Osteocyte (in vitro differentiated cells): ENCODE measurements at places on chromosomes 1 and 21. TPM values are rescaled to one million over a fixed set of nuclear protein-coding genes. Genes with fewer than 3 reads are reported as not detected.

SFN gene
- total RNA-seq, result not detected in 2 replicates

DPT gene
- total RNA-seq, result 1.1 and 1.4 TPM in 2 replicates

ASPM gene
- 8.5 and 8.9 TPM in 2 replicates for total RNA-seq

RNU1-4 gene
- total RNA-seq, result 2,650 and 2,859 TPM in 2 replicates

HPDL gene
- total RNA-seq, result 0.35 TPM in 1 of 2 replicates, not detected in the other

PKNOX1 gene
- total RNA-seq, result 12.2 and 14.2 TPM in 2 replicates

NBPF4 gene
- not detected in 2 replicates for total RNA-seq

ZNF362 gene
- total RNA-seq, result 97.0 and 110 TPM in 2 replicates

ZNF593OS gene
- total RNA-seq, result not detected in 2 replicates

OPRD1 gene
- total RNA-seq, result 0.27 and 0.34 TPM in 2 replicates

PRAMEF9 gene
- total RNA-seq, result not detected in 2 replicates

NPPA gene
- not detected in 2 replicates for total RNA-seq

EFNA3 gene
- total RNA-seq, result 2.1 and 2.9 TPM in 2 replicates

SLAMF9 gene
- not detected in 2 replicates for total RNA-seq

TMEM269 gene
- 0.21 and 0.67 TPM in 2 replicates for total RNA-seq

TMPRSS15 gene
- total RNA-seq, result 0.71 and 1.3 TPM in 2 replicates
